Stimulated activated naive B cell treated with anti-CD40 and anti-IgM and Interleukin-4, amounts not matched to agents 10 μg/mL and 1 μg/mL and 100 μg/mL, for 72 hours (primary cell): ENCODE measurements at places on chromosomes 5 and 9.

GRCh38 chr5:35031276-35031675, 16.5 kb downstream of the AGXT2 start:
- no peak for DNase-seq

DNA sequence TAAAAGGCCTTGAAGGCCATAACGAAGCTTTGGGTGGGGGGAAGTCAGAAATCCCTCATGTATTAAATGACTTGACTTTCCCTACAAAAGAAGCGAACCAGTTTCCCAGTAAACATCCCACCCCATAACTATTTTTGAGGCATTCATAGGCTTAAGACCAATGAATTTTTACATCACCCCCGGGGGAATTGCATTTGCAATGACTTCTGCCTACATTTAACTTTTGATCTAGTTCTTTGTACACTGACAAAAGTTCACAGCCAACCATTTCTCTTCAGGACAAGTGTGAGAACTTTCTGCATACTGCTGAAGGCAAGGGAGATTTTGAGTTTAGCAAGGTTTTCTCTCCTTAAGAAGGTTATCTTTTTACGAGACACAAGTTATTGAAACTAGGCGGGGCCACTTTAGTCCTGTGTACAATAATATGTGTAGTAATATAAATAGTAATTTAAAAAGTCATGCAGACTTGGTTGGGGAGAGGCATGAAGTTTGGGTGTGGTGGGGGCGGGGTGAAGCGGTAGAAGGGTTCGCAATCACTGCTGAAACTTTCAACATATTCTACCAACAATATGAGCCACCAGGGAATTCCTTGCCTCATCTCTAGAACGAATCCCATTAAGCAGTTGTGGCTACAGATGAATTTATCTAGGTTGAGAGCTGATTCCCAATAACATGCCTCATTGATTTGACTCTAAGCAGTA, 2.5 kb downstream of the TJP2 start:
- DNase-seq = no peak

DNA sequence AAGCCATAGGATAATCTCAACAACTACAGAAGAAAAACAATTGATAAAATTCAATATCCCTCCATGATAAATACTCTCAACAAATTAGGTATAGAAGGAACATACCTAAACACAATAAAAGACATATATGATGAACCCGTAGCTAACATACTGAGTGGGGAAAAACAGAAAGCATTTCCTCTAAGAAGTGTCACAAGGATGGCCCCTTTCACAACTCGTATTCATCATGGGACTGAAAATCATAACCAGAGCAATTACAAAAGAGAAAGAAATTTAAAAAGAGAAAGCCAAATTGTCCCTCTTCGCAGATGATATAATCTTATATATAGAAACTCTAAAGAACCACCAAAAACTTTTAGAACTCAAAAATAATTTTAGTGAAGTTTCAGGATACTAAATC, 146.3 kb upstream of the RGMB start:
- DNase-seq = no peak

- peak; percentile 42 for DNase-seq
Observed at GRCh38 chr9:132383462-132383883, 23.2 kb downstream of the TTF1 start.

- DNase-seq = no peak
Observed at GRCh38 chr5:178642351-178642909, 15.6 kb upstream of the CLK4 start.

DNA sequence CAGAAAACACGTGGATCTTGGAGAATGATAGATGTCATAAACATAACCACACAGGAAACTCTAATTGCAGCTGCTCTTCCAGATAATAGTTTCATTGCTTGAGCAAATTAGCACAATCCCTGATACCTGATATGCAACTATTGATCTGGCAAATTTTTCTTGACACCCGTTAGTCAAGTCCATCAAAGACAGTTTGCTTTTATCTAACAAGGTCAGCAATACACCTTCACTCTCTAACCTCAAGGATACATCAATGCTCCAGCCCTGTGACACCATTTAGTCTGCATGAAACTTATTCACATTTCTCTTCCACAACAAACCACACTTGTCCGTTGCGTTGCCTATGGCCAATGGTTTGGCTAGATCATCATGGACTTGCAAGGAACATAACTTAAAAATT, 16.6 kb downstream of the UGT3A1 start:
- no peak for DNase-seq

DNA sequence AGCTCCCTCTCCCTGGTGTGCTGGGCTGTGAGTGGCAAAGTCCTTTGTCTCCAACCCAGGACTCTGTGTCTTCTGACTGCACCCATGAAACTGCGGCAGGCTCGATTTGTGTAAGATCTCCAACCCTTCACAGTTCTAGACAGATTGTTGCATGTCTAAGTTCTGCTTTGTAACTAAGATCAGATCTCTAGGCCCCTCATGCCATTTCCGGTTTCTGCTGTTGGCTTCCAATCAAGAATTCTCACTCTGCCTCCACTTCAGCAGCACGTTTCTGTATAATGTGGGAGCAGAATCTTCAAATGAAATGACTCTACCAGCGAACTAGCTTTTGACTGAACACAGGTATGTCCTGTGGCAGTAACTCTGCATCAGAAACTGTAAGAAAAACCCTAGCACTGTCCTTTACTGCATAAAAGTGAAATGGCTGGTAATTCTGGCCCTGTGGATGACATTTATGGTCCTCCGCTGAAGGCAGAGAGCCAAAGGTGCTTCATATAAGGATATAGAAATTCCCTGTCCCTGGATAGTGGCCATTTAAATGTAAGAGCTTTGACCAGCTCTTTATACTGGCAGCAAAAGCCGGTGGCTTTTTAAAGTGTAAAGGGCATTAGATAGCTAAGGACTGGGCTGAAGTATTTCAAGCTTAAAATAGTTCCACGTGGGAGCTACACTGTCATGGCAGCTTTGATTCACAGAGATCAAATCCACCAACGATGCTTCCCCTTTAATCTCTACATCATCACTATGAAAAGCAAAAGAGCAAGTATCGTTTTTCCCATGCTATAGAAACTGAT, 319.0 kb upstream of the CDH6 start:
- DNase-seq = no peak

DNA sequence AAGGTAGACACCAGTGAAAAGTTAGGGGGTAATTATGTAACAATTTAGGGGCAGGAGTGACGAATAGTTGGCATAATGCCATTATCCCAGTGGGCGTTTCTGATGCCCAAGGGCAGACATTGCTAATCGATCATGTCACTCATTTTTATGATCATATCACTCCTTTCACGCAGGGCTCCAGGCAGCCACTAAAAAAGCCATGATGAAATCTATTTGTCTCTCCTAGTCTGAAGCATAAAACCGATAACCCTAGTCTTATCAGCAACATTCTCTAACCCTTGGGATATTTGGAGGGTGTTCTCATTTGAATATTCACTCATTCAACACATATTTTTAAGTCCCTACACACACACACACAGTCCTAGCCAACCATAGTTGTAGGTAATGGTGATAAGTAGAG, 114.9 kb downstream of the NMUR2 start:
- DNase-seq = no peak

GRCh38 chr9:122294531-122294930, 29.8 kb downstream of the MRRF start:
- DNase-seq = no peak

DNA sequence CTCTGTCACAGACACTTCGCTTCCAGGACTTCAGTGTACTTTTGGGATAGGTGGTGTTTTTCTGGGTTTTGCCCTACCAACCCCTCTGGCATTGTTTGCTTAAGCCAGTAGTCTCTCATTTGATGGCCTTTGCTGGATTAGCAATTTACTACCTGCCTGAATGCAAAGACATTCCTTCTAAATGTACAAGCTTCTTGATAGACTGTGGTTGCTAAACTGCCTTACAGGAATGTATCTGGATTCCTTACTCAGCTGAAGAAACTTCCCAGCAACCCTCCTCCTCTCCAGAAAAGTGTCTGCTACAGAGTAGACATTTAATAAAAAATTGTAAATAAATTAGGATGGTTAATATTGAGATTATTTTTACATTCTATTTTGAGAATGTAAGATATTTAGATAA, 1916.7 kb downstream of the EFNA5 start:
- DNase-seq = no peak

DNA sequence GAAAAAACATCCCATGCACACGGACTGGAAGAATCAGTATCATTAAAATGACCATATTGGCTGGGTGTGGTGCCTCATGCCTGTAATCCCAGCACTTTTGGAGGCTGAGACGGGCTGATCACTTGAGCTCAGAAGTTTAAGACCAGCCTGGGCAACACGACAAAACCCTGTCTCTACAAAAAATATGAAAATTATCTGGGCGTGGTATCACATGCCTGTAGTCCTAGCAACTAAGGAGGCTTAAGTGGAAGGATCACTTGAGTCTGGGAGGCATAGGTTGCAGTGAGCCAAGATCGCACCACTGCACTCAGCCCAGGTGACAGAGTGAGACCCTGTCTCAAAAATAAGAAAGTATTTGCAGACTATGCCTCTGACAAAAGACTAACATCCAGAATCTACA, 68.4 kb downstream of the TTC39B start:
- DNase-seq = no peak

- no peak for DNase-seq
Observed at GRCh38 chr5:37197340-37198050, 51.7 kb downstream of the CPLANE1 start.

DNA sequence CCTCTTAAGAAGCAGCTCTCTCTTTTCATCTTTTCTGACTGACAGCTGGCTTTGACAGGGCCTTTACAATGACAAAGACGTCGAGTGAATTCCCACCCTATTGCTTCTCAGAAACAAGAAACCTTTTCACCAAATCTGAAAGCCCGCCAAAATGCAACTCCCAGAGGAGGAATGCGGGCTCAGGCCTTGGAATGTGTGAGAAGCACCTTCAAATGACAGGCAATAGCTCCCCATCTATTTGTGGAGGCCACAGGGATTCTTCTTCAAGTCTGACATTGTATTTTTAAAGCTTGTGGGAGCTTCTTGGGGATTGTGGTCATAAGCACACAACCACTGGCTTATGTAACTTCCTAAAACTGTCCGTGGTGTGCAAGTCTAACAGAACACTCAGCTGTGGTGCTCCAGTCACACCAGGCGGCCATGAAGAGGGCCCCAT, 72.7 kb downstream of the DPYSL3 start:
- DNase-seq = no peak

- DNase-seq = no peak
Observed at GRCh38 chr9:76697081-76697480, 67.2 kb upstream of the PCA3 start.

DNA sequence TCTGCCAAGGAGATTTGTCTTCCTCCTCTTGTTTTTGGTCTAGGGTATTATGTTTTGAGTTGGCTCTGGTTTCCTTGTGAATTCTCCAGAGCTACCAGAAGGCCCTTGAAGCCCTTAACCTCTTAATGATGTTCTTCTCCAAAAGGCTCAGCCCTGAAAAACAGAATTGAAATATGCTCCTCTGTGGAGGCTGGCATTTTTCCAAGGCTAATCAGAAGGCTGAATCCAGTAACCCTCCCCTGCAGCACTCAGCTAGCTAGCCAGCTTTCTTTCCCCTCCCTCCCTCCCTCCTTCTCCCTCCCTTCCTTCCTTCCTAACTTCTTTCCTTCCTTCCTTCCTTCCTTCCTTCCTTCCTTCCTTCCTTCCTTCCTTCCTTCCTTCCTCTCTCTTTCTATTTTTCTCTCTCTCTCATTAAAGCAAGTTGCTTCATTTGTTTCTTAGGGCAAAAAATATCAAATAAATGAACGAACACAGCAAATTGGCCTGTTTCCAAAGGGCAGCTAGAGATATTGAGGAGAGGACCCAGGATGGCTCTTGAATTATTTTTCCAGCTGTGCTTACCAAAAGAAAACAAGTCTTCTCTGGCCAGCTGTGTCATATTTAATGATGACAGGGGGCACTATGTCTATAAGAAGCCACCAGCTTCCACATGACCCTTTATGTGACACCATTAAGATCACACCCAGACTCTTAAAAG, 38.7 kb downstream of the JAKMIP2 start:
- no peak for DNase-seq

- no peak for DNase-seq
Observed at GRCh38 chr5:127810017-127810416, 106.8 kb downstream of the CCDC192 start.

GRCh38 chr5:107580889-107581820, 89.6 kb downstream of the EFNA5 start:
- no peak for DNase-seq

DNA sequence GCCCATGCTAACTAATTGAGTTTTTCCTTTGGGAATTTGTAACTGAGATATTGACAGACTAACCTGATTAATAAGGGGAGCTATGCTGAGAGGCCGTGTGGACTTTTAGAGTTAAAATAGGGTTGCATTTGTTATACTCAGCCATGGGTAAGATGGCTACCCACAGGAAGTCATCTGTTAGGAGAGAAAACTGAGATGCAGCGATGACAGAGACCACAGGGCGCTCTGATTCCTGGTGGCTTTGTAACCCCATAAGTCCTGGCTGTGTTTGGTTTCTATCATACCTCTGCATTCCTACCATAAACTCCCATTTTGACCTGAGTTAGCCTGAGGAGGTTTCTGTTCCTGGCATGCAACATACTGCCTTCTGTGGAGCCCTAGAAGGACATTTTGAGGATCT, 19.5 kb upstream of the PANK3 start:
- DNase-seq = no peak

DNA sequence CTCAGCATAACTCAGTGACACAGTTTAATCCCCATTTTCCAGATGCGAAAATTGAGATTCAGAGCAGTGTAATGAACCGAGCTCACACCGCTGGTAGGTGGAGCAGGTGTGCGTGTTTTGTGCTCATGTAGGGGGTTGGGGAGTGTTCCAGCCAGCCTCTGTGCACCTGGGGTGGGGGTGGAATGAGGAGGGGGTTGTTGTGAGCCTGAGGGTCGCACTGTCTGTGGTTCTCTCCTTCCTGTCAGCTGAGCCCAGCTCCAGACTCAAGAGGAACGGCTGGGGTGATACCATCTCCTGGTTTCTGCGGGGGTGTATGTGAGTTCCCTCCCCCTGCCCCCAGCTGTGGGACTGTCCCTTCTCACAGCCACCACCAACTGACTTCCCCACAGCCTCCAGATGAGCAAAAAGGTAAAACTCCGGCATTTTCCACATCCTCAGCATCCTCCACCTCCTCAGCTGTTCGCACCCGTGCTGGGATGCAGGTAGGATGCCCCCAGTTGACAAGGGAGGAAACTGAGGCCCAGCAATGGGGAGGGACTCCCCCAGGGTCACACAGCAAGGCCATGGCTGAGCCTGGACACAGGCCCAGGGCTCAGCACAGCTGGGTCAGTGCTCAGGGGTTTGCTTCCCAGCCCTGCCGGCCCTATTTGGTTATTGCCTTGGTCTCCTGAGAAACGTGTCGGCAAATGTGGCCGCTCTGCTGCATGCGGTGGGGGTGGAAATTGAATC, 2.1 kb downstream of the SH2D3C start:
- peak; percentile 75 for DNase-seq

DNA sequence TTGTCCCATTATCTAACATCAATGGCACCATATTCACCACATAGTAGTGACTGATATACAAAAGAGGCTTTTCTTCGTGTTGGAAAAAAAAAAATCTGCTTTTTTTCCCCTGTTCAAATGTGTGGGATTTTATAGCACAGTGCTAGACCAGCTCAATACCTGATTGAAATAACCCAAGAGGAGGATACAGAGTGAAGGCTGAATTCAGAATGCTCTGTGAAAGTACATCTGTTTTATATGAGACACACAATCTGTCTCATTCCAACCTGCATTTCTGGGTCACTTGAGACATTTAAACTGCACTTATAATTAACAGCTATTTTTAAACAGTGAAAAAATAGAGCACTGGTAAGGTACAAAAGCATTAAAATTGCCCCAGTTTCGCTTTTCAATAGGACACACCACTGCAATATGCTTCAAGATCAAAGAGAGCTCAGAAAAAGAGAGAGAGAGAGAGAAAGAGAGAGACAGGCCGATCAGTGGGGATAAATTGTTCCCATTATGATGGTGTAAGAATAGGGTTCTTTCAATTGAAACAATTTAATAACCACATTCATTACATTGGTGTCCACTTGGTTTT, 179.3 kb downstream of the NR2F1-AS1 start:
- no peak for DNase-seq
